ENCODE measurements at places on chromosomes 13 and 19. TPM values are rescaled to one million over a fixed set of nuclear protein-coding genes. Genes with fewer than 3 reads are reported as not detected.

DNA sequence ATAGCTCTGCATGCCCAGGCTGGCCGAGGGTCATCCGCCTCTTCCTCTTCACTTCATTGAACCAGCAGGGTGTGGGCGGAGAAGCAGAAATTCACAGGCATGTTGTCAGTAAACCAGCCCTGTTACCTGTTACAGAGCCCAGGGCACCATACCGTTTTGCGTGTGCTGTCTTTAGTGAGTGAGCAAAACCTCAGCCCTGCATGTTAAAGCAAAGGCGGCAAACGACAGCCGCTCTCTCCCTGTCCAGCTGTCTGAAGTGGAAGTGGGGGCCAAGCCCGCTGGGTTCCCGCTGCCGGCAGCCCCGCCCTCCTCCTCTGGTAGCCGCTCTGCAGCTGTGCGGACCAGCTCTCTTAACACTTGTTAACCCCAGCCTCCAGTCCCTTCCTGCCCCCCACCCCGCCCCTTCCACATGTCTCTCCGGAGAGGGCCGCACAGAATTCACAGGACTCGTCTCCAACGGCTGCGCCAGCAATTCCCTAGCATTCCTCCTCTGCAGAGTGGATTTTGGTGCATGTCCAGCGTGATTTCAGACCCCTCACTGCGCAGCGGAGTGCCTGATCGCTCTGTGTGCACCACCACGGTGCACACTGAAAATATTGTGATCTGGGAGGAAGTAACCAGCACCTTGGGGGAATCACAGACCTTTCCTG, 12.7 kb downstream of the KLHL26 start:
- DNase-seq: no peak

- DNase-seq: no peak
Measured at GRCh38 chr13:113728571-113729054, 30.4 kb upstream of the TMEM255B start.

- DNase-seq: no peak
Measured at GRCh38 chr19:16889883-16890460, 1.2 kb downstream of the F2RL3 start.

GRCh38 chr13:93001866-93002461, 224.6 kb upstream of the GPC6 start:
- DNase-seq: no peak

- peak; percentile 93 for DNase-seq
Measured at GRCh38 chr13:107284173-107284572, 716.2 kb upstream of the ARGLU1 start.

SYMPK gene
- total RNA-seq: 55.0 TPM

MYO1F gene
- total RNA-seq: 0.17 TPM
